Neural progenitor cell (in vitro differentiated cells): ENCODE measurements at places on chromosomes 2 and 18.

GRCh38 chr2:125681976-125682805 is 973.8 kb upstream of the GYPC start:
- no peak for DNase-seq

DNA sequence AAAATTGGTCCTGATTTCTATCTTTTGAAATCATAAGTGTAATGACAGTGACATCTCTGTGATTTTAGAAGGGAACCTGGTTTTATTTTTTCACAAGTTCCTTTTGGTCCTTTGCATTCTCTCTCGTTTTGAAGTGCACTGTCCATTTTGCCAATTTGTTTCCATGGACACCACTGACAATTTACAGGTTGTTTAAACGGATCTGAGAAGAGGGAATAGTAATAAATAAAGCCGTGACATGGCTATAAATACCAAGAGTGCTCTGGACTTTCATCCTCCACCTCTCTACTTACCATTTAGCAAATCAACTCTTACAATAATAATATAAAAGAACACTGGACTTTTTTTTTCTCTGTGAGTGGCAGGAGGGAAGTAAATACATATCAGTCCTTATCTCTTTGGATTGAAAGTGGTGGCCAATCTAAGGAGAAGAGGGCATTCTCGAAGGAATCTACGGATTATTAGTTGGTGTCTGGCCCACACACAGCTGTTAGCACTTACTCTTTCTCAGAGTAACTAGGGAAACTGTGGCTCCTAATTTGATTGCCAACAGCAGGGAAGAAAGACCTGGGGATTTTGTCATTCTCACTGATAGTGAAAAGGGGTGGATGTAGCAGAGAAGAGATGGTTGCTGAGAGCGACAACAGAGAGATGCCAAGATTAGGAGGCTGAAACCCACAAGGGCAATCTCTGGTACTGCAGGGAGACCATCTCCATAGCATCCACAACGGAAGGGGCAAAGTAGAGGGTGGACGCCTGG is 108.7 kb upstream of the FSHR start:
- no peak for DNase-seq

- DNase-seq = no peak
Measured at GRCh38 chr2:222844323-222844722, 16.5 kb upstream of the ACSL3 start.

DNA sequence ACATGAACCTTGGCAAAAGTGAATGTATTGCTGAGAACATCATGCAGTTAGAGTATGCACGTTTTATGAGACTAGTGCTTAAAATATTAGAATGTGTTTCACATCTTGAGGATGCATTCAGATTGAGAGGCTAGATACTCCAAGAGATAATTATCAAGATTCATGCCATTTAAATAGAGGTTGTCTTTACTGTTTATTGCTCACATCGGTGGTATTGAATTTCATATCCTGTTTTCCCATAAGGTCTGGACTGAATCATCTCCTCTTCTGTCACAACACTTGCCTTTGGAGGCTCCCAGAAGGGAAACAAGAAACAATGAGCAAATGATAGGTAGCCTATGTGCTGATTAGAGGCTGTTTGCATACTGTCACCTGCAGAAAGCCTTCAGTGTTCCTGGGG is 83.8 kb downstream of the CLHC1 start:
- no peak for DNase-seq

DNA sequence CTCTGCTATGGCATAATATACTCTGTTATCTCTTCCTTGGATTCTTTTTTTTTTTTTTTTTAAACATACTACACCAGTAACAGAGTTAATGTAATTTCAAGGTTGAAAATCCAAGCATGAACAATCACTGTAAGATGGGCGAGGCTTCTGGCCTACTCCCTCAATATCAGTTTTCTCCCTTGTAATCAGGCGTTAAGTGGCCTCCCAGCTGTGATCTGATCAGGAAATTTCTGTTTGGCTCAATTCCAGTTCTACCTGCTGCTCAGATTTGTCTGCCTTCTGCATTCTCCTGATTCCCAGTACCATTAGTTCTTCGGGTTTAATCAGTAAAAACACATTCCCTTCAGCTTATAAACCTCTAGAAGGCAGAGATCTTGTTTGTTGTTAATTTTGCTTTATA is 18.6 kb downstream of the PRKD3 start:
- no peak for DNase-seq

- no peak for DNase-seq
Measured at GRCh38 chr2:99507937-99508818, 18.4 kb upstream of the REV1 start.

GRCh38 chr2:201966691-201967438 is 66.8 kb upstream of the FZD7 start:
- no peak for DNase-seq

- no peak for DNase-seq
Measured at GRCh38 chr2:238345297-238345968, 25.1 kb downstream of the TRAF3IP1 start.

DNA sequence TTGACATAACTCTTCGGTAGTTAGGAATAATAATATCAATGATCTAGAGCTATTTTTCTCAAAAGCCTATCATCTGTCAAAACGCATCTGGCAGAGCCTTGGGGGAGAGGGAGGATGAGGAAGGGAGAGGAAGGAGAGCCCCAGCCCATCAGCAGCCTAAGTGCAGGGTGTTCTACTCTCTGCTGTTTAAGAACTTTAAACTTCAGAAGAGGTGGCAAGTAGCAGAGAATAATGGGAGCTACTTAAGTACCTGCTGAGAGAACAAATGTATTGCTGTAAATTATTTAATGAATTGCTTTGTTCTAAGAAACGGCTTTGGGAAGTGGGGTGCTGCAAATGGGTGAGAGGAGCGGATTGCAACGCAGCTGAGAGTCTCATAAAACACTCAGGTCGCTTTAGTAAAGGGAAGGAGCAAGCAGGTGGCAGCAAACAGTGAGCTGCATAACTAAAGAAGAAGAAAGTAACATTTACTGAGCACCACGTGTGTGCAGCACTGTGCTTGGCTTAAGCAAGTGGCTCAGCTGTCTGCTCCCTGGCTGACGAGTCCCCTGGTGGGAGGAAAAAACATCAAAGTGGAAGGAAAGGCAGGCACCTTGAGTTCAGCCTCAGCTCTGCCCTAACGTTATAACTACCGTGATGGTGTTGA is 26.3 kb upstream of the SH3RF3 start:
- peak; percentile 13 for DNase-seq

GRCh38 chr2:178529194-178529593 is 48.9 kb downstream of the PLEKHA3 start:
- DNase-seq = no peak

DNA sequence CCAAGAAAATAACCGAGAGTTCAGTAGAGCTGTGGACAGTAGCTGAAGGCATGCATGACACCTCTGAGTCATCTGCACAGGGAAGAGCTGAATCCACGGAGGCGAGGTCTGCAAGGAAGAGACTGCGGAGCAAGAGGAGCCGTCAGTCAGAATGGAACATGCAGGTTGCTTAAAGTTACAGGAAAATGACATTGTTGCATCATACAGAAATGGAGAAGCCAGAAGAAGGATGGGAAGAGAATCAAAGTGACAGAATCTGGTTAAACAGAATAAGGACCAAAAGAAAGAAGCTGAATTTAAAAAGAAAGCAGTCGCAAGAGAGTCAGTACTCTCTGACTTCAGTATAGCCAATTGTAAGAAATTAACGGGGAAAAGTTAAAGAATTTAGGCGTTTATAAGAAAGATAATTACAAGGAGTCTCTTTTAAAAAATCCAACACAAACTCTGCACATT is 533.8 kb downstream of the ADCYAP1 start:
- no peak for DNase-seq

DNA sequence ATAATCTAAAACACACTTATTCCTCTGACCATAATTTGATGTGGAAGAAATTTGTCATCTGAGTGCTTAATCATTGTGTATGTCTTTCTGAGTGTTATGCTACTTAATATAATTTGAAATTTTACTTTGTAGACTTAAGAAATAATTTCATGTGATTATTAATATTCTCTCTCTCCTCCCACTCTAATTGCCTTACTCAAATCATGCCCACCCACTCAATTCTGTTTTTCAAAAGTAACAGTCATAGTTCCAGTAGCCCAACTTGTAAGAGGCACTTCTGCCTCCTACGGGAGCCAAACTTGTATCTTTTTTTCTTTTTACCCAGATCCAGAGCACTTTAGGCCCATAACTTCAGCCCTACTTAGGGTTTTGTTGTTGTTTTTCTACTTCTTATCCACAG is 18.5 kb upstream of the KYNU start:
- DNase-seq = no peak

GRCh38 chr2:3379339-3379646 is 201 bp upstream of the TRAPPC12 start:
- no peak for DNase-seq

- no peak for DNase-seq
Measured at GRCh38 chr18:55100817-55101457, 141.7 kb upstream of the CCDC68 start.

DNA sequence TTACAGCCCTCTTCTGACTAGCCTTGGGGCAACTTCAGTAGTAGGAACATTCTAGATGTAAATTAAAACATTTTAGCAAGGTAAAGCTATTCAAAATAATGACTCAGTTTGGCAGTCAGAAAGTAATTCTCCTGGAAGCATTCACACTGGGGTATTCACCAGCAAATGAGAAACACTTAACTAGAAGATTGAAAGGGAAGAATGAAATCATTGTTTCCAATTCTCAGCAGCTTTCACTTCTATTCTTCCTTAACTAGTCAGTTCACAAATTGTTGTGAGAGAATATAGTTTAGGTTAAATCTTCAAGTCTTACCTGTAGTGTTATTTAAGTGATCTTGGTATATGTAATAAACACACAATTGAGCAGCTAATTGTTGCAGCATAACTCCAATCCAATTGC is 1135.6 kb upstream of the FAM98A start:
- peak; percentile 46 for DNase-seq
